ENCODE measurements at places on chromosomes 11 and 22.

DNA sequence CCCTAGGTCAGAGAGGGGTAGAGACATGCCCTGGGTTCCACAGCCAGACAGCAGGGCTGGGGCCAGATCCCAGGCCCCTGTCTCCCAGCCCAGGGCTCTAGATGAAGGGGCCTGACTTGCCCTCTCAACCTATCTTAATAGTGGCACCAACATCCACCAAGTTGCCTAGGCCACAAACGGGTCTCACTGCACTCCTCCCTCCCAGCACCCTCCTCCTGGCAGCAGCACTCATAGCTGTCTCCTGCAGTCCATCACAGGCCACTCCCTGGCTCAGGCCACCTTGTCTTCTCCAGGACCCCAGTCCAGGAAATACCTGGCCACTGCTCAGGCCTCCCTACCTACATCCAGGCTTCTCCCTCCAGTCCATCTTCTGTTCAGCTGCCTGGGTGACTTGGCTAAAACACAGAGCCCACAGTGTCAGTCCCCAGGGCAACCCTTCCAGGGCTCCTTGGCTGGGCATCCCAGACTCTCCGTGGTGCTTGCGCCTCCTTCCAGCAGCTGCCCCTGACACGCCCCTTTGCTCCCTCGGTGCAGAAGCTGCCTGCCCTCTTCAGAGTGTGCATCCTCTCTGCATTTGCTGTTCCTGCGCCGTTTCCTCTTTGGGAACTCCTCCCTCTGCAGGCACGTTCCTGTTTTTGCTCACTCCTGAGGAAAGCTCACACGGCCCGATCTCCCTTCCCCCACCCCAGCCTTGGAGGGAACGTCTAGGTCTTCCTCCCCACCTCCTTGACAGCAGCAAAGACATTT is 40.5 kb downstream of the LRRC32 start:
- peak; percentile 68 for DNase-seq

DNA sequence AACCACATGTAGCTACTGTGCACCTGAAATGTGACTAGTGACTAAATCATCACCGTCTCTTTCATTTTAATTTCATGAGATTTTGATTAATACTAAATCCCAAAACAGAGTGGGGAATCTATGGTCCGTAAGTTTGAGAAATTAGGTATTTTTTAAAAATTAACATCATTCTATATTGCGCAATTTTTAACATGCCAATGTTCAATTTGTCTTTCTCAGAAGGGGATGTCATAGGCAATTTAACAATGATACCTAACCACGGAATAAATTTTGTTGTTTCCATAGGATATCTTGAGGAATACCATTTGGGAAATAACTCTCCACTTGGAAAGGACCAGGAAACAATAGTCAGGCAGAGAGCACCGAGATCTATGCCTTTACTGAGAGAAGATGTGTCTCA is 267.7 kb downstream of the FAM76B start:
- no peak for DNase-seq

DNA sequence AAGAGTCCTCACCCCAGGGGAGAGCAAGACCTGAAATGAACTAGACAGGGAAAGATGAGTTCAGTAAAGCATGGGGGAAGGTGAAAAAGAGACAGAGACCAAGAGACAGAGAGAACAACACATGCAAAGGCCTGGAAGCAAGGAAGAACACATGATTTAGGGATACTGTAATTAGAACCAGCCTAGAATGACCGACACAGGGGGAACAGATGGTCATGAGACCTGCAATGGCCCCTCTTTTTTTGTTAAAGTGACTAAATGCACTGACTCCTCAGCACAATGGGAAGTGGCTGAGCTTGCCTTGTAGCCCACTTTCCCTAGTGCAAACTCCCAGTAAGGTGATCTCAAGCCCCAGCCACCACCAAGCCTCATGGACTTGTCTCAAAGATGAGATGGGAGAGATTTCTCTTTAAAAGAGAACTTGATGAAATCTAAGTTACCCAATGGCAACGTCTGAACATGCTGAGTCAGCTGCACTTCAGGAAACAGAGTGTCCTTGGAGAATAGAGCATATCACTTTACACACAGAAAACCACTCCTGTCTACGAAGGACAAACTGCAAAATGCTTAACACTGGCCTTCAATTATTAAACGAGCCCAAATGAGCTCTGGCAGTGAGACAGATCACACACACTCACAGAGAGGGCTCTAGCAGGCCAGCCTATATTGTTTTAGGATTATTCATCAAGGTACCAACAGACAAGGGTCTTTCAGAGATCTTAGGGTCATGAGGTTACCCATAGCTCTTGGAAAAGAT is 91.0 kb downstream of the SERGEF start:
- DNase-seq = no peak

- peak; percentile 79 for DNase-seq
Observed at GRCh38 chr22:44583061-44583760, 85.2 kb upstream of the RTL6 start.

DNA sequence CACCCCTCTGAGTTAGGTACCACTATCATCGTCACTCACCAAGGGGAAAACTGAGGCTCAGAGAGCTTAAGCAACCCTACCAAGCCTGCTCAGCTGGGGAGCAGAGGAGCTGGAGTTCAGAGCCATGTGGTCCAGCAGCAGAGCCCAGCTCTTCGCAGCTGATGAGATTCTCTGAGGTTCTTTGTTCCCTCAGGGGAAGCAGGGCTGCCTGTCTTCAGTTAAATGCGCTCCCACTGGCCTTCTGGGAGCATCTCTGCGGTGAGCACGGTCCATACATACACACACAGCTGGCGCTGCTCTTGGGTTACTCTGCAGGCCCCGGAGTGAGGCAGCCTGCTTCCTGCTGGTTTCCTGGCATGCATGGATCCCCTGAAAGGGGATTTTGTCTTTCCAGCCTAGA is 5.2 kb upstream of the PTGDR2 start:
- DNase-seq = no peak

GRCh38 chr11:45743556-45744468 is 61.1 kb upstream of the SLC35C1 start:
- DNase-seq = no peak

All from hepatic stellate cell (primary cell).